ENCODE measurements at places on chromosomes 13 and 19. TPM values are rescaled to one million over a fixed set of nuclear protein-coding genes. Genes with fewer than 3 reads are reported as not detected.

Gene ZNF837
- total RNA-seq = 2.1 TPM

Gene TDRD12
- total RNA-seq = 0.53 TPM

Gene CACNA1A
- 0.53 TPM for total RNA-seq

Gene CD79A
- 0.35 TPM for total RNA-seq

Gene FCHO1
- total RNA-seq = 2.1 TPM

Gene GRIN2D
- not detected for total RNA-seq

Gene HSPB6
- 41.2 TPM for total RNA-seq

Gene GET3
- 142 TPM for total RNA-seq

Gene SYNGR4
- not detected for total RNA-seq
